ENCODE measurements at places on chromosomes 13 and 19.
A peak's percentile ranks its signal among the peaks of the same experiment; 100 is the strongest.

GRCh38 chr13:36069881-36070366, 61.3 kb downstream of the DCLK1 start:
- no peak for DNase-seq

DNA sequence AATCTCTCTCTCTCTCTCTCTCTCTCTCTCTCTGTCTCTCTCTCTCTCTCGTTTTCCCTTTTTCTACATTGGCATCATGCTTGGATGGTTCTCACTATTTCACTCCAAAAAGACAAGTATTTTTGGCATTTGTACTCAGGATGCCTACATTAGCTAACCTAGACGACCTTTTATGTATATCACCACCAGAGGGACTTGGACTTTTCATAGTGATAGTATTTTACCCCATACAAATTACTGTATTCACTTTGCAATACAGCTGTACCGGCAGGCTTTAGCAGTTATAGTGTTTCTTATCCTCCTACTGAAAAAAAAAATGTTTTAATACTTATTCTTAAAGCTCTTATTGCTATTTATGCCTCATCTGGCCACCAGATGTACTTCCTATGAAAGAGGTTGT, 687.2 kb upstream of the KLHL1 start:
- no peak for DNase-seq

DNA sequence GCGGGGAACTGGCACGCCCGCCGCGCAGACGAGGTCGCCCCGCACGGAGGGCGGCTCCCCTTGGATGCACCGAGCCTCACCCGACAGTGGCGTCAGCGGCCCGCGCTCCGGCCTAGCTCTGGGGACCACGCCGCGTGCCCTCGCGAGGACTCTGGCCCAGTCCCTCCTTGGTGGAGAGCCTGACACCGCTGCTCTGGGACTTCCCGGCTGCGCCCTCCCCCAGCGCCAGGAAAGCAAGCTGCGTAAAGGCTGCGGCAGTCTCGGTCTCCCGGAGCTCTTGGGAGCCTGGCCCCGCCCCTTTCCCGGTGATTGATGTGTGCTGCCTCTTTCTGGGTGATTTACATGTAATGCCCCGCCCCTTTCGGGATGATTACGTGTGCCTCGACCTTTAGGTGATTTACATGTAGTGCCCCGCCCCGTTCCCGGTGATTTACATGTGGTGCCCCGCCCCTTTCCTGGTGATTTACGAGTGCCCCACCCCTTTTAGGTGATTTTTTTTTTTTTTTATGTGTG, at the start of gene LENG9:
Gene LENG9, minus strand, starts transcription at position 248 of the 513 bp plus-strand sequence. CDS start 252 bp downstream, outside the sequence.
- peak; percentile 98 for DNase-seq

DNA sequence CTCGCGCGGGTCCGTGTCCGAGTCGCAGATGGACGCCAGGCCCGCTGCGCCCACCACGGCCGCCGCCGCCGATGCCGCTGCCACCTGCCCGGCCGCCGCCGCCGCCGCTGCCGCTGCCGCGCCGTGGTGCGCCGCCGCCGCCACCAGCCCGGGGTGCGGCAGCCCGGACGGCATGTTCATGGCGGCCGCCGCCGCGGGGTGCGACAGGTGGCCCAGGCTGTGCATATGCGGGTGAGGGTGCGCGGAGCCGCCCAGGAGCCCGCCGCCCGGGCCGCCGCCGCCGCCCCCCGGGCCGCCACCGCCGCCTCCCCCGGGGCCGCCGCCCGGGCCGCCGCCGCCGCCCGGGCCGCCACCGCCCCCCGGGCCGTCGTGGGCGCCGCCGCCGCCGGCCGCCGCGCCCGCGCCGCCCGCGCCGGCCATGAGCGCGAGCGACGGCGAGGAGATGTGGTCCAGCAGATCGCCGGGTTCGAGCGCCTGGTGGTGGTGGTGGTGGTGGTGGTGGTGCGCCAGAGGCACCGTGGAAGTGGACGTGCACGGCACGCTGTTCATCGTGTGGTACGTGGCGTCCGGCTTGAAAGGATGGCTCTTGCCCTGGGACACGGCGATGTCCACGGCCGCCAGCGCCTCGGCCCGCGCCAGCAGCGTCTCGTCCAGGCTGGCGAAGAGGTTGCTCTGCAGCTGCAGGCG, 1.3 kb downstream of the POU4F1 start:
- DNase-seq = no peak

GRCh38 chr19:5691822-5692722, 2.0 kb downstream of the RPL36 start:
- DNase-seq = no peak

- DNase-seq = peak; percentile 91
Observed at GRCh38 chr19:18020212-18021085, 12.5 kb downstream of the ARRDC2 start.

GRCh38 chr13:40983725-40984667, 35.1 kb downstream of the ELF1 start:
- DNase-seq = no peak

- no peak for DNase-seq
Observed at GRCh38 chr13:30668312-30668711, 50.6 kb downstream of the USPL1 start.

DNA sequence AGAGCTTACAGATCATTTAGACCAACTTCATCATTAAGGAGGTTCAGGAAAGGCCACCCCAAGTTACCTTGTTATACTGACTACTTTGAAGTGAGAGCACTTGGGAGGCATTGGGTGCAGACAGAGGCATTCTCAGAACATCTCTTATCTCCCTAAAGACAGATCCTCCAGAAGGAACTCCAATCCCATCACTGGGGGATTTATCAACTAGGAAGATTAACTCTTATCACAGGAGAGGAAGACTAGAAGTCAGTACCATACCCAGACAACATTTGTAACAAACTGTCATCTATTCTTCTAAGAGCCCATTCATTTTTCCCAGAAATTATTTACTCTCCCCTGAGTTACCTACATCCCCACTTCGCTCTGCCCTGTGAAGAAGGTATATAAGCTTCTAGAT, 5.8 kb upstream of the RFXAP start:
- no peak for DNase-seq

DNA sequence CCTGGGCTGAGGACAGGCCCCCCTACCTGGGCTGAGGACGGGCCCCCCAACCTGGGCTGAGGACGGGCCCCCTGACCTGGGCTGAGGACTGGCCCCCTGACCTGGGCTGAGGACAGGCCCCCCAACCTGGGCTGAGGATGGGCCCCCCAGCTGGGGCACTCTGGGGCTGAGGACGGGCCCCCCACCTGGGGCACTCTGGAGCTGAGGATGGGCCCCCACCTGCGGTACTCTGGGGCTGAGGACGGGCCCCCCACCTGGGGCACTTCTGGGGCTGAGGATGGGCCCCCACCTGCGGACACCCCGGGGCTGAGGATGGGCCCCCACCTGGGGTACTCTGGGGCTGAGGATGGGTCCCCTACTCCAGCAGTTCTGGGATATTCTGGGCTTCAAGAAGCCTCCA, 65.5 kb downstream of the RASA3 start:
- peak; percentile 49 for DNase-seq

GRCh38 chr13:59823486-59823885, 340.2 kb downstream of the DIAPH3 start:
- no peak for DNase-seq

DNA sequence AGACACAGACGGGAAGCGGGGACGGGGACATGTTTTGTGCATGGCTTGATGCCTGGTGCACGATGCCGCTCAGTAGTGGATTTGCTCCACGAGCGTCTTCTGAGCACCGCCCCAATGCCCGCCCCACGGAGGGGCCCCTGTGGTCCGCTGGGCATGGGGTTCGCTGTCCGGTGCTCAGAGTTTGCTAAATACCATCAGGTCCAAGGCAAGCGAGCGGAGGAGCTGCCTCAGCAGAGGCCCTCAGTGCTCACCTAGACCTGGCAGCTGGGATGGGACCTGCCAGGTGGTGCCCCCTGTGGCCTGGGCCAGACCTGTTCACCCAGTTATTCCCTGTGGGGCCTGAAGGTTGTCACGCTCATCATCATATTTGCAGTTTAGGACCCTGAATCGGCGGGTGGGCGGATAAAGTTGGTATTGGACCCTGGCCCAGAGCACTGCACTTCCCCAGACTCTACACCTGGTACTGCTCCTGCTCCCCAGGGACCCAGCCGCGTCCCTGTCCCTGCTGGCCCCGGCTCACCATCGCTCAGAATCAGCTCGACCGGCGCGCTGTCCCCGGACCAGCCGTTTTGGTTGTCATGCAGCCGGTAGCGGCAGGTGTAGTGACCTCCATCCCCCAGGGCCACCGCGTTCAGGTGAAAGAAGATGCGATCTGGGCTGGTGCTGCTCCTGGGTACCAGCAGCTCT, 2.3 kb downstream of the A1BG start:
- DNase-seq = no peak

GRCh38 chr19:49338691-49339300, 3.6 kb downstream of the CD37 start:
- DNase-seq = peak; percentile 90

DNA sequence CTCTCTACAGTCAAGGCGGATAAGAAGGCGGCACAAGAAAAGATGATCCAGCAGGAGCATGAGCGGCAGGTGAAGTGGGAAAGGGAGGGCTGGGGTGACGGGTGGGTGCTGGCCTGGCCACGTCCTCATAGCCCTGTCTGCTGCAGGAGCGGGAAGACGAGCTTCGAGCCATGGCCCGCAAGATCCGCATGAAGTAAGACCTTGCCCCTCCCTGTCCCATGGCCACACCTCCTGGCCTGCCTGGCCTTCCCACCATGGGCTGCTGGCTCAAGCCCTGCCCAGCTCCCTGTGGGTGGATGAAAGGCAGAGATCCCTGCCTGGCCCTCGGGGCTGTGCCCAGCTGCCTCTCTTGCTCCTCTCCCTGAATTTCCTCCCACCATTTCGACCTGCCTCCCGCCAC, 7.2 kb downstream of the ZNF296 start:
- no peak for DNase-seq

DNA sequence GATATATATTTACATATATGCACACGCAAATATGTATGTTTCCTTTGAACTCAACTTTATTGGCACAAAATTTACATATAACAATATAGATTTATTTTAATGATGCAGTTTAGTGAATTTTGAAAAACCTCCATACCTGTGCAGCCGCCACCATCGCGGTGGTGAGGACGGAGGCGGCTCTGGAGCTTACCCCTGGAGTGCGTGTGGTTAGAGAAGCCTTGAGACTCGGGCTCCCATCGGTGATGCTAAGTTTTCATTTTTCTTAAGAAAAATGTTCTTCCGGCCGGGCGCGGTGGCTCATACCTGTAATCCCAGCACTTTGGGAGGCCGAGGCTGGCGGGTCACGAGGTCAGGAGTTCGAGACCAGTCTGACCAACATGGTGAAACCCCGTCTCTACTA, 31.8 kb downstream of the GJA3 start:
- no peak for DNase-seq

DNA sequence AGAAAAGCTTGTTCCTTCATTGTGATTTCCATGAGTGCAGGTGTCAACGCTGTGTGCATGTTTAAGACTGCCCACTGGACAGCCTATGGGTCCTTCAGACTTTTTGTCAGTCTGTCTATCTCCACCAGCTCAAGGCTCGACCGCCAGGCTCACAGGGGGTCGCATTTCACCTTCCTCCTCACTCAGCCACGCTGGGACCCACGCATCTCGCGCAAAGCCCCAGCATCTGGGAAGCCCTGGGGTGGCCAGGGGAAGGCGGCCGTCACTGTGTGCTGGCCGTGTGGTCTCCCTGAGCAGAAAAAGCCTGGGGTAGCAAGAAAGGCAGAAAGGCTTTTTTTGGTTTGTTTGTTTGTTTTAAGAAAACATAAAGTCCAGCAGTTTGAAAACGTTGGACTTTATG, 48.5 kb downstream of the KLF2 start:
- DNase-seq = peak; percentile 35

DNA sequence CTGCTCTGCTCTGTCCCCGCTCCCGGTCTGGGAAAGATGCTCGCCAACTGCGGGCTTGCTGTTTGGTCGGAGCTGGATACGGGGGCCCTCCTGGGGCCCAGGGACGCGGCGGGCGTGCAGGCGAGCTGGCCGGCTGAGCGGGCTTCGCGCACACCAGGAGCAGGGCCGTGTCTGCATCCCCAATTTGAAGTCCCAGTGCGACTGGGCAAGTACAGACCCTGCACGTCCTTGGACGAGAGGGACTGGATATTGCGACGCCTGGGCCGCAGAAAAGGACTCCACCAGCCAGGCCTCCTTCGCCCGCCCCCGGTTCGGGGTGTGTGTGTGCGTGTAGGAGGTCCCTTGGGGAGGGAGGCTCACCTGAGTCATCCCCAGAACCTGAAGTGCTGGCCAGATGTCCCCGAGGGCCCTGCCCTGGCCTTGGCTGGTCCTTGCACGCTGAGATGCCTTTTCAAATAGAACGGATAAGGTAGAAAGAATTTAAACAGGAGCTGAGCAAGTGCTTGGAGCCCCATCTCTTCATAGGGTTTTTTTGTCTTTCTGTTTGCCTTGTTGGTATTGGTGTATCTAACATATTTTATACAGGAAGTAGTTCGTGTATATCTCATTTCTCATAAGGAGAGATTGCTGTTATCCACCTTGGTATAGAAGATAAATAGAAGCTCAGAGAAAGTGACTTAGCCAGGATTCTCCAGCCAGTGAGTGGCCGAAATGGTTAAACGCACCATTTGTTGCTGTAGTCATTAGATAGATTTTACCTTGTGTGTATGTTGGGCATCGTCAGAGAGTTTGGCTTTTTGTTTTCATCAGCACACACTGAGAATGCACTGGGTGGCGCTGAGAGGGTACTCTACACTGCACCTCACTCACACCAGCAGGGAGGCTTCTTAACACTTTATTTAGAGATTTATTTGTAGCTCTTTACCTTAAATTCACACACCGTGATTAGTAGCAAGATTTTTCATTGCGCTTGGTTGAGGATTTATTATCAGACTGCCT, 1.1 kb downstream of the NAXD start:
- peak; percentile 58 for DNase-seq

- DNase-seq = no peak
Observed at GRCh38 chr13:41995946-41996345, 35.0 kb upstream of the VWA8 start.

DNA sequence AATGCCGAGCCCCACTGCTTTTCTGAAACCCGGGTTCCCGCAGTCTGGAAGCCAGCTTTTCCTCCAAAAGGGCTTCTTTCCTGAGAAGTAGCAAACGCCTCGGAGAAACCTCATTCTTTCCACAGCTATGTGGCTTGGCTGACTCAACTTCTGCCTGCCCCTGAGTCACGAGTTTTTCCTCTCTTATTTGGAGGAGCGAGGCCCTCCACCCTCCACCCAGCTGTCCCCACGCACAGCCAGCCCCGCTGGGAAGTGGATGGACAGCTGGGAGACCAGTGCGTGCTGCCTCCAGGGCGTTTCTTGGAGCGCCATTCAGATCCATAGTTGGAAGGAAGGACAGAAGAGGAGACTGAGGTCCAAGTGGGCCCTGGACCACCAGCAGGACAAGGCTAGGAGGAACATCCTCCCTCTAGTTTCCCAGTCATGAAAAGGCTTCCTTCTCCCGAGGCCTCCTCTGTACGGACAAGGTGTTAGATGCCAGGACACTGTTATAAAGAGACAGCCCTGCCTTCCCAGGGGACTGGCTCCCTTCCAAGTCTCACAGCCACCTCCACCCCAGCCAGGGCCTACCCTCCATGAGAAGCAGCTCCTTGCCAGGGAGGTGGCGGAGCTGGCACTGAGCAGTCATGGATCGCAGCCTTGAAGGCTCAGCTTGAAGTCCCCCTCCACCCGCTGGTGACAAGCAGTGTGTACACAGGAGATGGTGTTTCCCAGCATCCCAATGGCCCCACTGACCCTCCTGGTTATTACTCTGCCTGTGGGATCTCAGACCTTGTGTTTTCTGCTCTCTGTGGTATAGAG, 2.5 kb upstream of the PLEKHF1 start:
- DNase-seq = peak; percentile 47

DNA sequence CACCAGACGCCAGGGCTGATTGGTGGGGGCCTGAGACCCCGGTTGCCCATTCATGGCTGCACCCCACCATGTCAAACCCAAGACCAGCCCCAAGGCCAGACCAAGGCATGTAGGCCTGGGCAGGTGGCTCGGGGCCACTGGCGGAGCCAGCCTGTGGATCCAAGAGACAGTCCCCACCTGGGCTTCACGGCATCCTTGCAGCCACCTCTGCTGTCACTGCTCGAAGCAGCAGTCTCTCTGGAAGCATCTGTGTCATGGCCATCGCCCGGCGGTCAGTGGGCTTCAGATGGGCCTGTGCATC, 3.8 kb upstream of the TEKTIP1 start:
- DNase-seq = no peak
